NCI-H2081 (cell line): ENCODE measurements at places on chromosomes 11 and 22.

DNA sequence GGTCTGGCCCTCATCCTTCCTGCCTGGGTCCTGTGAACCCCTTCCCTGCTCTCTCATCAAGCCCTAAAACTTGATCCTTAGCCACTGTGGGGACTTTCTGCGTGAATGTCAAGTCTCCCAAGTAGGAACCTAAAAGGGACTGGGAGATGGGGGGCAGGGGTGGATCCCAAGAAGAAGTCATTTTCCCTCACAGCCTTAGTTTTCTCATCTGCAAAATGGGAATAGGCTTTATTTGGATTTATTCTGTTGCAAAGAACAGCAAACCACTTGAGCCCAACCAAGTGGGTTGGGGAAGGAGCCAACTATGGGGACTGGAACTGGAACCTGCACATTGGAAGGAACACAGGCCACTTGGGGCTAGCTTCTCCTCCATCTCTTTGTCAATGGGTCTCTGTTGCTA, 36.8 kb downstream of the NEU3 start:
- no peak for DNase-seq

- no peak for DNase-seq
Observed at GRCh38 chr11:74932797-74933196, 16.1 kb downstream of the XRRA1 start.

DNA sequence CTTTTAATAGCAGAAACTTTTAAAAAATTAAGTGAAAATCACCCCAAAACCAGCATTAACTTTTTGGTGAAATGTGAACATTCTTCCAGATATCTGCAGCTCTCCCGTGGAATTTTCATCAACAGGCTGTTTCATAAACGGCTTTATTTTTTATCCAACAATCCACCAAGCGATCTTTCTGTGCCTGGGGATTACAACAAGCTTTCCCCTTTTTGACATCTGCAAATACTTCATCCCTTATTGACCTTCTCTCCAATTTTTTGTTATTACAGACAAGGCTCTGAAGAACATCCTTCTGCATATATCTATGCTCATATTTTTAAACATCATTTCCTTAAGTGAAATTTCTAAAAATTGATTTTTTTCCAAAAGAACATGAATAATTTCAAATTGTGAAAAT, 5.8 kb upstream of the SERPINH1 start:
- DNase-seq: no peak

GRCh38 chr11:27187848-27188621, 147.4 kb downstream of the BBOX1 start:
- DNase-seq: no peak

- DNase-seq: no peak
Observed at GRCh38 chr11:15818132-15818842, 538.1 kb downstream of the SOX6 start.

GRCh38 chr11:11217289-11217928, 135.6 kb downstream of the CSNK2A3 start:
- no peak for DNase-seq

GRCh38 chr11:66846671-66847091, 3.4 kb downstream of the RCE1 start:
- DNase-seq: no peak

DNA sequence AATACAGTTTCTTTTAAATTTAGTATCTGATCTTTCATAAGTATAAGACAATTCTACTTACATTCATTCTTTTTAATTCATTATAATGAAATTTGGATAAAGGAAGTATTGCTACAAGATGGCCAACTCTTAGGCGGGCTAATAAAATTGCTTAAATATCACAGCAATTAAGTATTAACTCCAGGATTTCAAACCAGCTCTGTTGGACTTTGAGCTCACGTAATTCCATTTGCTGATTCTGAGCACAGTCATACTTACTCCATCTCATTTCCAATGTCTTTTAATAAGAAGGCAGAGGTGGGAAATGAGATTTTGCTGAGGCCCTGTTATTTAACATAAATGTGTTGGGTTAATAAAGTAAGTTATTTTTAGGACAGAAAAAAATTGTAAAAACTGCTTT, 748.1 kb downstream of the KCNA4 start:
- DNase-seq: no peak

- no peak for DNase-seq
Observed at GRCh38 chr11:95563859-95564258, 225.7 kb downstream of the FAM76B start.

DNA sequence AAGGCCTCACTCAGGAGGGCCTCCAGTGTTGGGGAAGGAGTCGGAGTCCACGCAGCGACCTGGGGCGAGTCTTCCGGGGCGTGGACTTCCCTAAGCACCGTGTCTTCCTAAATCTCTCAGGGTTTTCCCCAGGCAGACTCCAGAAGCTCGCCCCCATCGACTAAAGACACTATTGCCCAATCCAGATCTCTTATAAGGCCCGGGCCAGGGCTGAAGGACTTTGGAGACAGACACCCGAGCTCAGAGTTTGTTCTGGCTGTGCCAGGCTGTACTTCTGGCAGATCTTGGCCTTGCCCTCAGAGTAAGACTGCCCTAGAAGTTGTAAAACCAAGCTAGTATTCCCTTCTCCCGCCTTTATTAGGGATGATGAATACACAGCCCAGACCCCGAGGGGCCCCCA, 191.4 kb downstream of the BUD13 start:
- DNase-seq: no peak

DNA sequence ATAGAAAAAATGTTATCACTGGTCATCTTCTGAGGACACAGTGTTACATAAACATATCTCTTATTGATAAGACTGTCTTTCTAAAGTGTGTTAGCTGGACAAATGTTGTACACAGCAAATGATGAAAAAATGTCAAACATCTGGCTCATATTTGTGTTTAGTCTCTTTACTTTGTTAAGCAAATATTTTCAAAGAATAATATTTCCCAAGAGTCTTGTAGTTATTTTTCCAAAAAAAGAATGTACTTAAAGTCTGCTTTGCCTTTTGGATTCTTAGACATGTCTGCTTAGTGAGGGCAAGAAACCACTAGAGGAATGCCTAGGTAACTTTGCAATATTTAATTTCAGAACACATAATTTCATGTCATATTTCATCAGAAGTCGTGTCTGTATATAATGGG, 23.9 kb upstream of the CCDC179 start:
- no peak for DNase-seq

- no peak for DNase-seq
Observed at GRCh38 chr11:120900643-120901042, 123.3 kb upstream of the TBCEL start.

DNA sequence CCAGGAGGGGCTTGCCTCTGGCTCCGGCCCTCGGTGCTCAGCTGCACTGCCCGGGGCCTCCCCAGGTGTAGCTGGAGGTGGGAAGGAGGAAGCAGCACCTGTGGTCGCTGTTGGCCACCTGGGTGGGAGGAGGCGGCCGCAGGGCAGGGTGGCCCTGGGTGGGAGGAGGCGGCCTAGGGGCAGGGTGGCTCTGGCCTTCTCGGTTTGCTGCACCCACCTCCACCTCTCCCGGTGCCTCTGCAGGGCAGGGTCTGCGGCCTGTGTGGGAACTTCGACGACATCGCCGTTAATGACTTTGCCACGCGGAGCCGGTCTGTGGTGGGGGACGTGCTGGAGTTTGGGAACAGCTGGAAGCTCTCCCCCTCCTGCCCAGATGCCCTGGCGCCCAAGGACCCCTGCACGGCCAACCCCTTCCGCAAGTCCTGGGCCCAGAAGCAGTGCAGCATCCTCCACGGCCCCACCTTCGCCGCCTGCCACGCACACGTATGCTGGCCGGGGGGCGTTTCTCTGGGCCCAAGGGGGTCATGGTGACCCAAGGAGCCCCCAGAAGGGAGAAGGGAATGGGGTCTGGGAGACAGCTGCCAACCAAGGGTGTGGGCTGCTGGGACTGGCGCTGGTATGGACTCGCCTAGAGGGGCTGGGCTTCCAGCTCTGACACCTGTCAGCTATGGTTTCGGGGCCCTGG, 20.6 kb downstream of the MUC5AC start:
- no peak for DNase-seq

GRCh38 chr22:37082251-37082873, 27.2 kb downstream of the TMPRSS6 start:
- no peak for DNase-seq

DNA sequence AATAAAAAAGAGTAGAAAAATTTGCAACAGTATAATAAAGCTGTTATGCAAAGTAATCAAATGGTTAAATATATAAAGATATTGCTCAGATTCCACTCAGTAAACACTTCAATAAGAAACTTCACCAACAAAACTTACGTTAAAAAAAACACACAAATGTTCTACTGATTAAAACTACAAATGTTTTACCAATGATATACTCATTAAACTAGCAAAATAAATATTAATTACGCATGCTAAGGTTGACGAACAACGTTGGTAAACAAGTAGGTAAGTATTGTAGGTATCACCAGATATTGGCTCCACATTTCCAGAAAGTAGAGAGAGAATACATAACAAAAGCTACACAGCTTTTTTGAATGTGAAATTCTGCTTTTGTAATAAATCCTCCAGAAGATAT, 12.6 kb downstream of the RDX start:
- no peak for DNase-seq

DNA sequence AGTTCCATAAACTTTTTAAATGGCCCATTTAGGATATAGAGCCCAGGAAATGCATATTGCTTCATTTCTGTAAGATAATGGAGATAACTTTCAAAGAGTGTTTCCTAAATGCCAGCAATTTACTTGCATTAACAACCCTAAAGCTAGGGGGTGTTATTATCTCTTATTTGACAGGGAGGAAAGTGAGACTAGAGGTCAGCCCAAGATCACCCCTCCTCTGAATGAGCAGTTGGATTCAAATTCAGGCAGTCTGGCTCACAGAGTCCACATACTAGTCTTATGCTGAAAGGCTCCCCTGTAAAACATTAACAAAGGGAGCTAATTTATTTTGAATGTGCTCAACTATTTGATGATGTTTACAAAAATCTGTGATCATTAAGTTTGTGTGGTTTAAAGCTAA, 49.9 kb upstream of the TRIM77 start:
- DNase-seq: no peak

DNA sequence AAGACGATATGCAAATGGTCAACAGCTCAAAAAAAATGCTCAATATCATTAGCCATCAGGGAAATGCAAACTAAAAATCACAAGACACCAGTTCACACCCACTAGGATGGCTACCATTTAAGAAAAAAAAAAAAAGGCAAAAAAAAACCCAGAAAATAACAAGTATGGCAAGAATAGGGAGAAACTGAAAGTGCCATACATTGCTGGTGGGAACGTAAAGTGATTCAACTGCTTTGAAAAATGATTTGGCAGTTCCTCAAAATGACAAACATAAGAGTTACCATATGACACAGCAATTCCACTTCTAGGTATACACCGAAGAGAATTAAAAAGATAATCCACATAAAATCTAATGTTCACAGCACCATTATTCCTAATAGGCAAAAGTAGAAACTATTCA, 47.5 kb downstream of the PICALM start:
- no peak for DNase-seq

- DNase-seq: no peak
Observed at GRCh38 chr22:24687322-24687721, 84.3 kb downstream of the GGT1 start.

DNA sequence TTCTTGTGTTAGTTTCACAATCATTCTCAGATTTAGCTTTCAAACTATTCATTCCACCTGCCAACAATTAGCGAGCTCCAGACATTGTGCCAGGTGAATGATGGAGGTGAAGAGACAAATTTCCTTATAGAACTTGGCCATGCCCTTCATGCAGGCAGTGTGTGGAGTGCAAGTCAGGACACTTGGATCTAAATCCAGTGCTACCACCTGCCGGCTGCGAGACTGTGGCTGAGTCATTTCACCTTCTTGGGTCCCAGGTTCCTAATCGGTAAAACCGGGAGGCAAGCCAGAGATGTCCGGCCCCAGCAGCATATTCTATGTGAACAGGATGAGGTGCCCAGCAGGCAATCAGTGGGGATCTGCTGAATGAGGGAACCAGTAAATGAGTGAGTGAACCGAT, 18.6 kb upstream of the EHF start:
- DNase-seq: no peak

- no peak for DNase-seq
Observed at GRCh38 chr11:113593698-113594308, 112.3 kb downstream of the TMPRSS5 start.

DNA sequence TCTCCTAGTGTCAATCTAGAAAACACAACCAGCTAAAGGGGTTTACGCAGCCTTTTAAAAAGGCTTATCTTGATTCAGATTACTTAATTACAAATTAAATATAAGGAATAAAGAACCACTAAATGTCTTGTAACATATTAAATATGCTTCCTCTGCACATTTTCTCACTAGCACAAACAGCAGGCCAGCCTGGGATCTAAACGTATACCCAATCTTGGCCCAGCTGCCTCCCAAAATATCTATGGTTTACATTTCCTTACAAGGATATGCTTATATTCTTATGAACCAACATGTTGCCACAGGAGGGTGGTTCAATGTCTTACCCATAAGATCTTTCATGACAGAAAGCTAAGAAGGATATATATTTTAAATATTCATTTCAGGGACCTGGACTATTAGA, 7.7 kb downstream of the LGR4 start:
- no peak for DNase-seq

- no peak for DNase-seq
Observed at GRCh38 chr11:73334384-73335203, 26.5 kb downstream of the ARHGEF17 start.

DNA sequence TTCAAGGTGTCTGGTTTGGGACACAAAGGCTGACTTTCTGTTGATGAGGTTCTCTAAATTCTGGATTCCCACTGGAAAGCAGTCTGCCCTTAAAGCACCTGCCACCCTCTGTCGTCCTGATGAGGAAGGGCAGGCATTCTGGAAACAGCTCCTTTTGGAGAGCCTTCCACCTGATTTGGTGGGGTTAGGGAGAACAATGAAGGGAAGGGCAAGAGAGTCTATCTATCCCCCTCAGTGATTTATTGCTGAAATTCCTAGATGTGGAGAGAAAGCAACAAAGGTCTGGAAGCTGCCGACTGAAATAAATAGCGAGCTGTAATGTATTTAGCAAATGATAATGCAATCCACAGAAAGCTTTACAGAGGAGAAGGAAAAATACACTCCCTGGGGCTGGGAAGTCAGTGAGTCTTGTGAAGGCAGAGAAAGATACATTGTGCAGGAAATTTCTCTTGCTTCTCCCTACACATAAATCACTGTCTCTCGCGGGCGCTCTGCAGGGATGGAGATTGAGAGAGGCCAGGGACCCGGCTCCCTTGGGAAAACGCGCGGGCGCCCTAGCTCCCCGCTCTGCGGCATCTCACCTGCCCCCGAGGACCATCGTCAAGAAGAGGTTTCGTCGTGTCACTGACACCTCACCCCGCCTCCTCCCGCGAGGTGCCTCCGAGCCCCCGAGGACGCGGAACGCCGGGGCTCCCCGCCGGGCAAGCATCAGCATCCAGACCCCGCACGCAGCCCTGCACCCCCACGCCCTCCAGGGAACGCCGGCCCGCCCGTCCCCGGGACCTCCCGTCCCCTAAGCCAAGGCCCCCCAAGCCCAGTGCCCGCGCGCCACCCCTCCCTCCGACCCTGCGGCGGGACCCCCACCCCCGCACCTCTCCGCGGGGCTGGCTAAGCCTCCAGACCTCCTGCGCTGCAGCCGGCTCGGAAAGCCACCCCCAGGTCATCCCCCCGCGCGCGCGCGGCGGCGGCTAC, 673 bp downstream of the CDON start:
- DNase-seq: peak; percentile 81

GRCh38 chr22:35328472-35328885, 28.8 kb downstream of the TOM1 start:
- no peak for DNase-seq
